Colonic mucosa (tissue), 4 donors: ENCODE measurements at places on chromosomes 5 and 9. TPM values are rescaled to one million over a fixed set of nuclear protein-coding genes. Genes with fewer than 3 reads are reported as not detected.
A peak's percentile ranks its signal among the peaks of the same experiment; 100 is the strongest.

DNA sequence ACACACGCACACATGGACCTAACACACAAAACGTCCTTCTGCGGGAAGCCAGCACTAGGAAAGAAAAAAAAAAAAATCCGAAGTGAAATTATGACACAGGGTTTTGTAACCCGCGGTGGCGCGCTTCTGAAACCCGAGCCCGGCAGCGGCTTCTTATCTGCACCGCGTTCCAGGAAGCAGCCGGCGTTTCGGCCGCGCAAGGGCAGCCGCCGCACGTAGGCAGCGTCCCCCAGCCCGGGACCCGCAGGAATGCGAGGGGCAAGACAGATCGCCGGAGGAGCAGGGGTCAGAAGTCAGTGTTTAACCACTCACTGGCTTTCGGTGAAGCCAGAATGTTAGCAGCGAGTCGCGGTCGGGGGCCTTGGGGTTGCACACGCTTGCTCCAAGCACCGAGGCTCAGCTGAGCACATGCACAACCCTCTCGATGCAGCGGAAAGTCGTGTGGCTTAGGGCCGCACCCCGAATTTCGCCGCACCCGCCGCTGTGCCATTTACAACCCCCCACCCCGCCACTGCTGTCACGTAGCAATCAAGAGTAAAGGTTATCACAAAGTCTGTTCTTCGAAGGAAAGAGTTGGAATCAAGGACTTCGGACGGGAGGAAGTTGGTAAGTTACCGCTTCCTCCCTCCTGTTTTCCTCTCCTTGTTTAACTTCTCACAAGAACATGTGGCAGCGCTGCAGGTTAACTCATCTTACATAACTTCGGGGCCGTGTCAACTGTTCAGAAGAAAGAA is 167.9 kb downstream of the AUH start:
- peak; percentile 88 for DNase-seq
- peaks cover 6% of the 10 kb centered on the region for H3K4me1 ChIP-seq
- peak overlapping the region; percentile 98 for H3K27ac ChIP-seq
- no peaks in the 10 kb centered on the region for H3K36me3 ChIP-seq
- H3K27me3 ChIP-seq: no peaks in the 10 kb centered on the region
- peak overlapping the region; percentile 39 for H3K4me3 ChIP-seq

The PHYHD1 gene
- 6.6 TPM for total RNA-seq

The PCDHAC1 gene
- 0.11 TPM for total RNA-seq

DNA sequence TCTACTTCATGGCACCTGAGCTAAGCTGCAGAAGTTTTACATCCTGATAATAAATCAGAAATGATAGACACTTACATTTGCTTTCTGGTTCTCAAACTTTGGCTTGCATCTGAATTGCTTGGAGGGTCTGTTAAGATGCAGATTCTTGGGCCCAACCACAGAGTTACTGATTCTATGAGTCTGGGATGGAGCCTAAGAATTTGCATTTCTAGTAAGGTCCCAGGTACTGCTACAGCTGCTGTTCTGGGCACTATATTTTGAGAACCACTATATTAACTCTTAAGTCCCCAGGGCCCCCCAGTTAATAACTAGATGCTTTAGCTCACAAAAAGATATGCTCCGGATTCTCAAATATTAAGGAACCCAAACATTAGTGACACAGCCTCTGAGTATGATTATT is 69.8 kb upstream of the DAB2 start:
- H3K27me3 ChIP-seq: no peaks in the 10 kb centered on the region
- no peak overlapping the region for H3K27ac ChIP-seq
- no peak for DNase-seq
- no peaks in the 10 kb centered on the region for H3K4me1 ChIP-seq
- no peak overlapping the region for H3K4me3 ChIP-seq

The ADAMTS2 gene
- 2.9 TPM for total RNA-seq

GRCh38 chr9:136088481-136088938 is 6.6 kb downstream of the NACC2 start:
- H3K27ac ChIP-seq: no peak overlapping the region
- no peaks in the 10 kb centered on the region for H3K36me3 ChIP-seq
- peaks cover 8% of the 10 kb centered on the region for H3K4me1 ChIP-seq
- no peak for DNase-seq

DNA sequence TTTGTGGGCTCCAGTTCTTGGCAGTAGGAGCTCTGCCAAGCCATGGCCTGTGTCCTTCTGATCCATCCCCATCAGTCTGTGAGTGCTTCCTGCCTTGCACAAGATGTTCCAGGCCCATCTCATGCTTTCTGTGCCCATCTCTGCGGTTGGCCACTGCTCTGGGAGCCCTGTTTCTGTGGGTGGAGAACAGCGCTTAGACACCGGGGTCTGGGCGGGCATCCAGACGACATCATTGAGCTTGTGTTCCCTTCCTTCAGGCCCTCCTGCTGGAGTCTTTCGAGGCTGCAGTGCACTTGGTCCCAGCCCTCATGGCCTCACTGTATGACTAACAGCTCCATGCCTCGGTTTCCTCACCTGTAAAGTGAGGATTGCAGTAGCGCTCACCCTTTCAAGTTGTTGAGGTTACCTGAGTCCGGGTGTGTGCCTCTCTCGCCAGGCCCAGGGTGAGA is 14.9 kb upstream of the CARD19 start:
- H3K4me1 ChIP-seq: no peaks in the 10 kb centered on the region
- H3K4me3 ChIP-seq: no peak overlapping the region
- no peaks in the 10 kb centered on the region for H3K27me3 ChIP-seq
- H3K27ac ChIP-seq: no peak overlapping the region
- no peaks in the 10 kb centered on the region for H3K36me3 ChIP-seq
- peak; percentile 14 for DNase-seq

The SLC34A3 gene
- not detected for total RNA-seq

The IPO11 gene
- total RNA-seq: 39.8 TPM
